Kidney epithelial cell (primary cell): ENCODE measurements at places on chromosomes 7 and 10. TPM values are rescaled to one million over a fixed set of nuclear protein-coding genes. Genes with fewer than 3 reads are reported as not detected.

DNA sequence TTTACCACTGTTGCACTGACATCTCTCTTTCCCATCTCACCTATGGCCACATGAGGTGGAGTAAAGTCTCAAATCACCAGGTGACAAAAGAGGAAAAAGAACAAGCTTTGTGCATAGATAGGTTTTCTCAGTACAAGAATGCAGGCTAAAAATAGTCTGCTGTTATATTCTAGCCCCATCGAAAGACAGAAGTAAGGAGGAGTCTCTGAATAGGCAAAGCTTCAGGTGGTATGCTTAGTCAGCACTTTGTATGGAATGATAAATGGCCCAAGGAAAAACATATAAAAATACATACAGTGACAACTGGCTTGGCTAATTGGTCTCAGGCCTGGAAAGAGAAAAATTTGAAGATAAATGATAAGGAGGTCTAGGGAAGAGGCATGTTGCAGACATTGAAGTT is 39.6 kb upstream of the KCND2 start:
- no peak for DNase-seq

DNA sequence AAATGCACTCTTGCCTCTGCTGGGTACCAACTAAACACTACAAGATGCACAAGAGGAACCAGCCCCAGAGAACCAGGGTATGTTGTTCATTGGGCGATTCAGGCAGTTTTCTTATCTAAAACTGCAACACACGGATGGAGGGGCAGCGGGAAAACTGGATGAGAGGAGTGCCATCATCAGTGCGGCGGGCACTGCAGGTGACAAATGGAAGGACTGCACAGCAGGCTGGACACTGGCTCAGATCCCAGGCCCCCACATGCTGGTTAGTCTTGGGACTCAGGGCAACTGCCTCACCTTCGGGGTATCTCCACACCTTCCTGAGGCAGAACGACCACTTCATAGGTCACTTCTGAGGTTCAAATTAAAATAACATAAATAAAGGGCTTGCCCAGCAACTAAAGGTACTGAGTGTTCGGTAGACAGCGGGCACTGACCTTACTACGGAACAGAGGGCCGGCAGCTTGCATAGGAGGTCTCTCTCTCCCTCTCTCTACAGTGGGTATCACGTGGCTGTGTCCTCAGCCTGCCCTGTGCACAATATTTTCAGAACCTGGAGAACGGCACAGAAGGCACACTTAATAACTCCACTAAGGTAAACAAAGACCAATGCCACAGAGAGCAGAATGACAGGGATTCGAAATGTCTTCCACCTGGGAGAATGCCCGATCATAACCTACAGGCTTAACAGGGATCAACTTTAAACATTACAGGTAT is 72.1 kb downstream of the GRB10 start:
- DNase-seq, result no peak

DNA sequence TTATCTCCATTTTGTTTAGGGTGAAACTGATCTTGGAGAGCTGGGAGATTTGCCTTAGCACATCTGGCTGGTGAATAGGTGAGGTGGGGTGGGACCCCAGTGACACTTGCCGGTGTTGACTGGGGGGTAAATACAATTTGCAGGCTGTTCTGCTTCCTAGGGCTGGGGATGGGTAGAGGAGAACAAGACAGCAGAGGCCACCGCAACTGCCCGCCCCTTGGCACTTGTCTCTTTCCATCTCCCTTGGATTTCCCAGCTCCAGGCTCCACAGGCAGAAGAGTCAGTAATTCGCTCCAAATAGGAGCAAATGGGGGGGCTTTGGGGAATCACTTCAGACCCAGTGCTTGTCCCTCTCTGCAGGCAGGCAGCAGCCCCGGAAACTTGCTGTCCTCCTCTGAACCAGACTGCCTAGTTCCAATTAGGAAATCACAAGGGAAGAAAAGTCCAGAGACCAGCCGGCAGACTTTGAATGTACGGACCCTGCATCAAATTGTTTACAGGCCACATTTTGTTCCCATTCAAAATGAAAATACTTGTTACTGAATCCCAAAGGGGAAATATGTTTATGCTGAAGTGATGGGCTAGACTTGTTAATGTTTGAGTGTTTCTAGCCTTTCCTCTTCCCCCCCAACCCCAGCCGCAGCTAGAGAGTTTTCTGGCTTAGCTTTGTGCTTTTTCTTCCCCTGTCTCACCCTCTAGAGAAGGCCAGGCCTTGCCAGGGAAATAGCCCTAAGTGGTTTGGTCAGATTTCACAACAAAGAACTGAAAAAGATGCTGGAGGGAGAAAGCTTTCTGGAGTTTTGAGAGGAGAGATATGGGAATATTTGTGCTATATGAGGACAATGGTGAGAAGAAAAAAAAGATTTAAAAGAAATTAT is 10.0 kb upstream of the INPP5F start:
- DNase-seq, result no peak

DNA sequence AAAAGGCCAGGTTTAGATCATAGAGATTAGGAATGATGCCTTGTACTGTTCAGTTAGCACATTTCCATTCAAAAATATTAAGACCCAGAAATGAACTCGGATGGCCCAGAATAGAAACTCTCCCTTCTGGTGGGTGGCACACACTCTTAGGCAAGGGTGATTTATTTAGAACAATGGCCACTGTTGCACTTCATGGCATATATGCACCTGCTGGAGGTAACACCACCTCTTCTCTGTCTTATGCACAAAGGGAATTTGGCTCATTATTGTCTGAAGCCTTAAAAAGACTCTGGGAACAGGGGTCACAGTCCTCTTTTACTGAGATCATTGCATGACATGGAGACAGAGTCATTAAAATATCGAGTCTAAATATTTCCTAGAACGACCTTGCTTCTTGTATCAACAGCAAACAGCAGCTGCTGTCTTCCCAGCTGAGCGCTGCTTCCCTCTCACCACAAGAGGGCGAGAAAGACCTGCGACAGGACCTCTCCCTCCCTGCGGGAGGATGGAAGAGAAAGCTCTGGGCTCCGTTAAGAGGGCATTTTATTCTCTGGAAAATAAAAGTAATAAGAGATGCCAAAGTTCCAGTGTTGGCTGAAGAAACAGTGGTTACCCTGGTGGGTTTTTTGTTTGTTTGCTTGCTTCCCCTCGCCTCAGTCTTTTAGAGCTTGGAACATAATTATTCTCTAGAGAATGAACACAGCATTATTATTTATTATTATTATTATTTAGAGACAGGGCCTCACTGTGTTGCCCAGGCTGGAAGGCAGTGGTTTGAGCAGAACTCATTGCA is 13.5 kb upstream of the BAMBI start:
- DNase-seq, result no peak

- DNase-seq, result no peak
Observed at GRCh38 chr10:110174201-110174600, 33.2 kb upstream of the MXI1 start.

DNA sequence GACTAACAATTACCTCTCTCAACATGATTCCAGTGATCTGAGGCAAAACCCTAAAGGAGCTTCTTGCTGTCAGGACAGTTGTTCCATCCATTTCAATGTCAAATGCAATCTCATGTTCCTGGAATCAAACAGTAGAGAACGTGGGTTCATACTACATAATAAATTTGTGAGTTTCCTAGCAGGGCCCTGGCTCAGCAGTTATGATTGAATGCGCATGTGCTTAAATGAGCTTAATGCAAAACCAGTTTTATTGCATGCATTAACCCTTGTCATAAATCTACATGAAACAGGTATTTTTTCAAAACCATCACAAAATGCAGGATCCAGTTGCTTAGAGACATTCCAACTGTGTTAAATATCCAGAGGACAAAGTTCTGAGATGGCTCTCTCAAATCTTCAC is 225.4 kb upstream of the TMEM72 start:
- DNase-seq, result no peak

- no peak for DNase-seq
Observed at GRCh38 chr7:99713995-99714570, 20.9 kb downstream of the CYP3A7 start.

- no peak for DNase-seq
Observed at GRCh38 chr7:128219636-128220035, 21.4 kb upstream of the LEP start.

DNA sequence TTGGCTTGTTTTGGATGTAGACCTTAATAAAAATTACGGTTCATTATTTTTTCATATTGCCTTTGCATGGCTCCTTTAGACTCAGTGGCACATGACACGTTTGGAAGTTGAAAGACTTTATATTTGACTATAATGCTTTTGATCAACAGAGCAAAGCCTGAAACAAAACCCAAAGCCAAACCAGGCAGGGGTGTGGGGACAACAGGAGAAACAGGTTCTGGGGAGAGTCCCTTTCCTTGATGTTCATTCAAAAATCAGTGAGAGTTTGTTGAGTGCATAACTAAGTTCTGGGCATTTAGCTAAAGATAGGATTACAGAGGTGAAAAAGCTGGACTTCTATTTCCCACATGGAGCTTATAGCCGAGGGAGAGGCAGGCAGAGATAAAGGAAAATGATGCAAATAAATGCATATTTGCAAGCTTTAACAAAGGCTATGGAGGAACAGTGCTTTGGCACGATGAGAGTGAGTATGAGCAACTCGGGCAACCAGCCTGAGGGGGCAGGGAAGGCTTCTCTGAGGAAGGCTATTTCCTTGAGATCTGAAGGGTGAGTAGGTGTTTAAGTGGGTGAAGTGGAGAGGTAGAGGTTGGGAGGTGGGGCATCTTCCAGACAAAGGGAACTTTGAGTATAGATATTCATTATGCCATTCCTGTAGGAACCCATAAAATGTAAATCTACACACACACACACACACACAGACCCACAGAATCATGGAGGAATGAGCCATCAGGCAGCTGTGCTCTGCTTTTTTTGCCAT is 34.5 kb upstream of the PDZD8 start:
- DNase-seq, result no peak

GRCh38 chr10:120282421-120282820 is 174.6 kb upstream of the PLPP4 start:
- DNase-seq, result no peak

- DNase-seq, result no peak
Observed at GRCh38 chr7:23403970-23404369, 66.3 kb downstream of the IGF2BP3 start.

DNA sequence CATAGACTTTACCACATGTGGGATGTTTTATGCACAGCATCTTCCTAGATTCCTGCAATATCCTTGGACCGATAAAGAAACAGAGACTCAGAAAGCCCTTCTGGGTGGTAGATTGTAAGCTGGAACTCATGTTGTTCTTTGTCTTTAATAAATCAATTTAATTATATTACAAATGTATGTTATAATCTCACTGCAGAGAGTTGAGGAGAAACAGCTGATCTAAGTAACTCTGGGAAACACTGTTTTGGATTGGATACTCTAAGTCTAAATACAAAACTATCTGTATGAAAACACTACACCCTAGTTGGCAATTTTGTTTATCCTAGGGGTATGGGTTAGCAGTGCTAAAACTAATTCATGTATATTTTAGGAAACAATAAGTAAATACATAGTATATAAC is 1015.2 kb downstream of the XPNPEP1 start:
- DNase-seq, result no peak

The EFCAB10 gene
- total RNA-seq, result 2.1 and 2.5 TPM in 2 replicates

The PNLIPRP1 gene
- not detected in 2 replicates for total RNA-seq

The PRSS1 gene
- total RNA-seq, result 1.5 and 2.1 TPM in 2 replicates

The GTPBP4 gene
- 29.3 and 59.2 TPM in 2 replicates for total RNA-seq
